ENCODE measurements at places on chromosomes 13 and 19.
A peak's percentile ranks its signal among the peaks of the same experiment; 100 is the strongest.

- DNase-seq = no peak
Measured at GRCh38 chr13:32495429-32495828, 43.2 kb downstream of the N4BP2L2 start.

- DNase-seq = no peak
Measured at GRCh38 chr19:48591021-48591420, 15.5 kb upstream of the SPACA4 start.

GRCh38 chr13:51958217-51958547 lies 53.1 kb downstream of the ATP7B start:
- DNase-seq = no peak

DNA sequence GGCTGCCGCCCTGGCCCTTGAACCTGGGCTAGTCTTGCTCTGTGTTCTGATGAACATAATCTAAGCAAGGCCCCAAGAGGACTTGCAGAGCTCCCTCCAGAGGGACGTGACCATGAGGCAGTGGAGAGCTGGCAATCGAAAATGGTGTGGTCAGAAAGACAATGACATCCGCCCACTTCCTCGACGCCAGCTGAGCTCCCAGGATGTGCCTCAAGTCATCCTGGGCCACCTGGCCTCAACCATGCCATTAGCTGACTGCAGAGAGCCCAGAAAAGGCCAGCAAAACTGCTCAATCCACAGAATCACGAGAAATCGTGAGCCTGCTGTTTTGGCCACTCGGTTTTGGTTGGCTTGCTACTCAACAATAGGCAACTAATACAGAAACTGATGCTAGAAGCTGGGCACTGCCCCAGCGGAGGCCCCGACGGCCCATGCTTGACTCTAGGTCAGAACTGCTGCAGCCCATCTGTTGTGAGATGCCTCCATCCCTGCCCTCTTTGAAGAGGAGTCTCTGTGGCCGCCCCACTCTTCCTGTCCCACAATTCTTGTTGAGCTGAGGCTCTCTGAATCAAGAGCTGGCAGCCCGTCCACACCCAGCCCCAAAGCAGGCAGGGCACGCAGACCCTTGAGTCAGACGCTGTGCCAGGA lies 53.3 kb downstream of the STK24 start:
- no peak for DNase-seq

- no peak for DNase-seq
Measured at GRCh38 chr13:35914662-35915061, 216.5 kb downstream of the DCLK1 start.

GRCh38 chr13:109105899-109106298 lies 476.5 kb downstream of the MYO16 start:
- no peak for DNase-seq

GRCh38 chr13:30720172-30720869 lies 15.0 kb upstream of the ALOX5AP start:
- DNase-seq = no peak

- DNase-seq = no peak
Measured at GRCh38 chr13:76720821-76721220, 165.4 kb downstream of the KCTD12 start.

DNA sequence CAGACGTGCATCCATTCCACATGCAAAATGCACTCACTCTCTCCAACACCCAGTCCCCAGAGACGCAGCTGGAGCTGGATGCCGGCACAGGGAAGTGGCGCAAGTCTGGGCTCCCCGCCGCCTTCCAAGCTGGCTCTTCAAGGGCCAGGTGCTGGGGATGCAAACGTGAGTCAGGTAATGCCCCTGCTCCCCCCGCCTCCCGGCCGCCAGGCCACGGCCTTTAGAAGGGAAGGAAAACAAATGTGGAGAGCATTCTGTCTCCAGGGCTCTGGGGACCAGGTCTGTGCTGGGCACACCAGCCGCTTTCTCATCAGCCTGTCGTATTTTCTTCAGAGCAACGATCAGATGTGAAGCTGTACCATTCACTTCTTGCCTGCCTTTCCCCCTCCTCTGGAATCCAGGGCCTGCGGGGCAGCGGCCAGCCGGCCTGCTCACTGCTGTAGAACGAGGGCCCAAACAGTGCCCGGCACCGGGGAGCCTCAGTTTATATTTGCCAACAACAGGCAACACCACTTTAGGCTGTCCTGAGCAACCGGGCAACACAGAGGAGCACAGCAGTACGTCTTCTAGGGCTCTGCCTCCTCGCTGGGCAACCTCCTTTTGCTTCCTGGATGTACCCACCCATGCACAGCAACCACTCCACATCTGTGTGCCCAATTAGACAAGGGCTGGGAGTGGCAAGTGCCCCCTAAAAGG lies 3.8 kb downstream of the RAB20 start:
- DNase-seq = no peak

GRCh38 chr19:46288896-46289588 lies 7.8 kb upstream of the HIF3A start:
- no peak for DNase-seq

DNA sequence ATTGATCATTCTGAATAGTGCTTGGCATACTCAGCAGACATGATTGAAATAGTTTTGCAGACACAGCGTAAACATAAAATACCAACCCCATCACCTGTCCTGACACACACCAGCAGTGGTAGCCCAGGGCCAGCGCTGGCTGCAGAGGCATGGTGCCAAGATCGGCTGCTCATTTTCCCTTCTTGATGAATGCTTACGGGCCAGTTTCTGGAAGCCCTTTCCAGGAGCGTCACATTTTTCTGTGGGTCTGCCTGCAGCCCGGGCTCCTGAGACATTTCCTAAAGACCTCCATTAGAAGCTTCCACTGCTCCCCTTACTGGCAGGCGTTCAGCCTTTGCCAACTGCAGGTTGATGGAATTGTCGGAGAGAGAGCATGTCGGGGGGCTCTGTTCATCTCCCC lies 48.6 kb downstream of the CHST8 start:
- no peak for DNase-seq

- no peak for DNase-seq
Measured at GRCh38 chr13:37491661-37492060, 106.9 kb downstream of the POSTN start.

GRCh38 chr13:87981416-87981815 lies 310.2 kb downstream of the SLITRK5 start:
- DNase-seq = no peak

GRCh38 chr19:24048261-24048660 lies 38.7 kb upstream of the ZNF254 start:
- no peak for DNase-seq

DNA sequence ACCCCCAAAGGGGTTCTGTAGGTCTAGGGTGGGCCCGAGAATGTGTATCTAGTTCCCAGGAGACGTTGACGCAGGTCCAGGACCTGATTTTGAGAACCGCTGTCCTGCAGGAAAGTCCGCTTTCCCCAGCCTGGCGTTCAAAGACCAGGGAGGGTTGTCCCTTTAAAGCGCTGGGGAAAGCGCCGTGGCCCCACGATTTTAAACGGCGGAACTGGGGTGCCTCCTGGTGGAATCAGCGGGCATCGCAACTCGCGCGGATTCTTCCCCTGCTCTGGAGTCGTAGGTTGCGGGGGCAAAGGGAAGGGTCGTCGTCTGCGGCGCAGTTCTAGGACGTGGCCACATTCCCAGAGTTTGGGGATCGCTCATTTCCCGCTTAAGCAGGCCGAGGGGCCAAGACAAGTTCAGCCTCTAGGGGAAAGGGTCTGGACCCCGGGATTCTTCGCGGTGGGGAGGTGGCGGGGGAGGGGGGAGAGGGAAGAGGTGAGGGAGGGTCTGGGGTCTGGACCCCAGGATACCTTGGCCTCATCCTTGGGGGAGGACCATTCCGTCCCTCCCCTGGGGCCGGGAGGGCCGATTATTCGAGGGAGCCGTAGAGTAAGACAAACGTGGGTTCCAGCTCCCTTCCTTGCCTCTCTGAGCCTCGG lies 7.7 kb downstream of the PNMA8B start:
- peak; percentile 92 for DNase-seq

GRCh38 chr13:21216332-21216731 lies 39.9 kb downstream of the MRPL57 start:
- no peak for DNase-seq
